ENCODE measurements at places on chromosomes 7 and 10.

DNA sequence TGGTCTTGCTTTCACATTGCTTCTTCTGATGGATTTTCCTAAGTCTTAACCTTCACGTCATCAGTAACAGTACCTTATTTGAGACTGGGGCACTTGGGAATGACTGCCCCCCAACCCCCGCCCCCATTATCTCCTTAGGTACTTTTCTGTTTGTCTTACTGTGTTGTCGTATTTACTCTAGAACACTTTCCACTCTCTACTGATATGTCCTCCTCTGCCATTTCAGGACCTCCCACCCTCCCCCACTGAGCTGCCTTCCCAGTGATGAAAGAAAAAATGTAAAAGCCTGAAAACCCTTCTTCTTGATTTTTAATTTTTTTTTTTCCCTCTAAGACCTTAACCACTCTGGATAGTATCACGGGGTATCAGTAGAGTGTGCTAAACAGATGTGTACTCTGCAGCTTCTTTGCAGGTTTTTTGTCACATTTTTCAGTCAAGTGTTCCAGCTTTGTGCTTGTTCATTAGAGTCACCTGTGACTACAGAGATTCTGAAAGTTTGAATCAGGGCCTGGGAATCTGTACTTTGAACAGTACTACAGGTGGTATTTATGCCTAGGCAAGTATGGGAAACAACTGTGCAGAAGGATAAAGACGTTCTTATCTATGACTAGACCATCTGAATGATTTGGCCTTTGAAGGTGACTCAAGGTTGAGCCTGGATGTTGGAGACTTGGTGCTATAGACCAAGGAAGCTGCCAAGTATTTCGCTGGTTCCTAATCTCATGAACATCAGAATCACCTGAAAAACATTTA, 8.3 kb downstream of the CALU start:
- DNase-seq: no peak

- DNase-seq: no peak
Observed at GRCh38 chr7:132078891-132079735, 497.2 kb downstream of the PLXNA4 start.

DNA sequence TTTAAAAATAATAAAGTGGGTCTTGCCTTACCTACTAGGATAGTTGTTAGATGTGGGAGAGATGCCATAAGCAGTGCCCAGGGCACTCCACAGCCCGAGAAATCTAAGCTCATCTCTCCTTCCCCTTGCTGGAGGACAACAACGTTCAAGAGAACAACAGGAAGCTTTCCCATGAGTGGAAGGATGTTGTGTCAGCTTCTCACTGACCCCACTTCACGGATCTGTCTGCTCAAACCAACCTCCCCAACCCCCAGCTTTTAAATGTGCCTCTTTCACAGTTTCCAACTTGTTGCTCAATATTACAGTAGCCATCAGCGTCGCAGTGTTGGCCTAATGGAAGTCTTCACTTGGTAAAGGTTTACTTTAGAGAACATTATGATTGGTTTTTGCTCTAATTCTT, 72.1 kb downstream of the PTPRE start:
- DNase-seq: no peak

DNA sequence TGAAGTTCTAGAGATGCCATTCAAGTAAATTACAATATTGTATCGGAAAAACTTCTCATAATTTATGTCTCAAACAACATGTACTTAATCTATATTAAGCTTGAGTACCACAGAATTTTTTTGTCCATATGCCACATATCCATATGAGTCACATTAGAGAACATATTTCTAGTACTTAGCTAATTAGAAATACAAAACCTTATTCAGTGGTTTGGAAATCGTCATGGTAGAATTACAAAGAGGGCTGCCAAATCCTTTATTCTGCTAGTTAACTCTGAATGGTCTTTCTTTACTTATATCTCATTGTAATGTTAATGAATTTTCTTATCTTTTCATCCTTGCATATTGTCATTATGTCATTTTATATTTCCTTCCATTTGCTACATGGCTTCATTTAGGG, 9.0 kb upstream of the VIM start:
- no peak for DNase-seq

DNA sequence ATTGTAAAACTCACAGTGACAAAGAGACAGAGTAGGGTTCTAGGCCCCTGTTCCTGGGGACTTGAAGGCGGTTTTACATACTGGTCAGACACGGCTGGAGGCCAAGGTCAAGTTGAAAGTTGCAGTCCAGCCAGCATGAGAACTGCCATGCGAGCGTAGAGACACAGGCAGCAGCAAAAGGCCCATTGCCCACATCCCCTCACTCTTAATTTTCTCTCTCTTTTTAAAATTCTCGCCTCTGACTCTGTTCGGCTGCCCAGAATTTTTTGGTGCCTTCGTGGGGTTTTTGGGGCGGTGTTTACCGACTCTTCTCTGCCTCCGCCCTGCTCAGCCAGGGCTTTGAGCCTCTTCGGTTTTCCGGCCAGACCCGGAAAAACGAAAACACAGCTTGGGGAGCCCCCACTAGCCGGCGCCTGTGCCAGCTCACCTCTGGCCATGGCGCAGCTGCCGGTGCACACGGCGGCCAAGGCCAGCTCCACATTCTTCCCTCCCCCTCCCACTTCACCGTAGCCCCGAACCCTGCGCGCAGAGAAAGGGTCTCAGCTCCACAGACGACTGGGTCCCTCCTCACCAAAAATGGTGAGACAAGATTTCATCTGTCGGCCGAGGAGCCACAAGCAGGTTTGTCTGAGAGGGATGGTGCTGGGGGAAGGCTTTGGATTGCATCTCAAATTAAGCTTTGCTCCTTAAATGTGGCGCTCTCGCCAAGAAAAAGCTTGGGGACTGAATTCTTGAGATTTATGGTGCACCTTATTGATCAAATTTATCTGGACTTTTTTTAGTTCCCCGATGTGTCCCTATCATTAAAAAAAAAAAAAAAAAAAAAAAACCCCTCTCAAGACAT, 2.3 kb upstream of the HOXA13 start:
- DNase-seq: no peak

- DNase-seq: no peak
Observed at GRCh38 chr10:895324-895723, 36.2 kb downstream of the LARP4B start.

DNA sequence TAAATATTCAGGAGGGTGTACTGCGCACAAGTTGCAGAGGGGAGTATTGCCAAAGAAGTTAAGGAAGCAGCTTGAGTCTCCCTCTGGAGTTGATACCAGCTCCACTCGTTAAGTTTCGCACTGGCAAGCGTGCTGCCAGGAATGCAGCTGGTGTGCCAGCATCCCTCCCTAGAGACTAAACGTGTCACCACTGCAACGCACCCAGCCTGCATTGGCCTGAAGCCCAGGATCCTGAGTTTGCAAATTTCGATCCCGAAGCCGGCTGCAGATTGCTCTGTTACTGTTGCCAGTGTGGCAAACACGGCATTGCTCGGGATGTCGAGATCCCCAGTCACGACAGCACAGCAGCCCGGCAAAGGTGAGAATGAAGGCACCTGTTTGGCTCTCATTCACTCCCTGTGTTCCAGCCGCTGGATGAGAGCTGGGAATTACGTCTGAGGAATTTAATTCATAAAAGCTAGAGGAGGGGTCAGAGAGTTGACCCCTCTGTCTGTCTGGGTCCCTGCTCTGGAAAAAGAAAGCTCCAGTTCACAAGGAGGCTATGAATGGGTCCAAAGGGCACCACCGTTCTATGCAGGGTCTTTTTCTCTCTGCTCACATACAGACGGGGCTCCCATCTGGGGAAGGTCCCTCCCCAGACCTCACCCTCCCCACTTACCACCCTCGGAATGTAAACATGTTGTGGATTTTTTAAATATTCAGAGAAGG, 61.0 kb downstream of the NRP1 start:
- DNase-seq: no peak

GRCh38 chr7:1941464-1942242, 271.6 kb downstream of the ELFN1 start:
- DNase-seq: no peak

- no peak for DNase-seq
Observed at GRCh38 chr7:80357530-80357929, 154.3 kb downstream of the GNAT3 start.

GRCh38 chr10:79445977-79446757, 743 bp upstream of the ZCCHC24 start:
- peak; percentile 25 for DNase-seq

- DNase-seq: no peak
Observed at GRCh38 chr7:147569116-147569913, 1021.3 kb upstream of the C7orf33 start.

GRCh38 chr10:92923416-92923815, 75.1 kb downstream of the EXOC6 start:
- no peak for DNase-seq

GRCh38 chr7:129804111-129804889, 148.5 kb downstream of the UBE2H start:
- DNase-seq: no peak

GRCh38 chr10:72277996-72278667, 4.4 kb downstream of the DDIT4 start:
- DNase-seq: no peak

Measured in stimulated activated naive CD8-positive, alpha-beta T cell treated with anti-CD3 and anti-CD28 coated beads, Interleukin-15, Interleukin-2, amounts not matched to agents 100 U/mL and 50 U/mL, for 24 hours (primary cell).